ENCODE measurements at places on chromosomes 2 and 18.

DNA sequence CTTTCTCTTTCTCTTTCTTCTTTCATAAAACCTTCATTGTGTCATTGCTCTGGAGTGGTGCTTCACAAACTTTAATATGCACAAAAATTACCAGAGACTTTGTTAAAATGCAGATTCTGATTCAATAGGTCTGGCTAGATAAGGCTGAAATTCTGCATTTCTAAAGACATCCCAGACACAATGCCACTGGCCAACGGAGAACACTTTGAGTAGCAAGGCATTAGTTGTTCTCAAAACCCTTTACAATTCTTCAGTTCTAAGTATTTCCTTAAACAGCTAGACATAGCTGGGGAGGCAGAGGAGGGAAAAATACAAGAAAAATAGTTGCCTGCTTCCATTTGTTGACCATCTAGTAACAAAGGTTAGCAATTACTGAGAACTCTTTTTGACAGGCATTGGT lies 101.8 kb upstream of the PIK3C3 start:
- no peak for DNase-seq

- DNase-seq, result no peak
Observed at GRCh38 chr18:23320709-23321236, 132.3 kb upstream of the RIOK3 start.

DNA sequence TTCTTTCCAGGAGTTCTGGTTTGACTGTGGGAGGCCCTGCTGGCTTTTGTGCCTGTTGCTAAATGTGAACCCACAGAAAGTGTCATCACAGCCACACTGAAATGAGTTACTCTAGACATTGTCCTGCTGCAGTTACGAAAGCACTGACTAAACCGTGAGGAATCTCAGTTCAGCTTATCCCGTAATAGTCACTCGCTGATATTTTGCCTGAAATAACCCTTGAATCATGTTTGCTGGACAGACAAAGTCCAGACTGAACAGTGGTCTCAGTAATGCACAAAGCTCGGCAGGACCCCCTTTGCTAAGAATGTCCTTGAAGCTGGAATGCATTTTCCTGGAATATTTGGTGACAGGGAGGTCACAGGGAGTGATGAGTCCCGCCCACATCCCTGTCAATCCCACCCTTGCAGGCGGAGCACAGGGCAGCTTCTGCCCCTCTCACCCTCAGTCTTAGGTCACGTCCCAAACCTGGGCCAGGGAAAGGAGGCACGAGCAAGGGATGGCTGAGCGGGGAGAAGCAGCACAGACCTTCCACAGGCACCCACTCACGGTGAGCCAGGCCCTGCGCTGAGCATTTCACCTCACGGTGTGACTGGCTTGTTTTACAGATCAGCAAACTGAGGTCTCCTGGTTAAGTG lies 53.4 kb downstream of the ADI1 start:
- no peak for DNase-seq

GRCh38 chr2:168039881-168040280 lies 207.5 kb downstream of the STK39 start:
- DNase-seq, result no peak

DNA sequence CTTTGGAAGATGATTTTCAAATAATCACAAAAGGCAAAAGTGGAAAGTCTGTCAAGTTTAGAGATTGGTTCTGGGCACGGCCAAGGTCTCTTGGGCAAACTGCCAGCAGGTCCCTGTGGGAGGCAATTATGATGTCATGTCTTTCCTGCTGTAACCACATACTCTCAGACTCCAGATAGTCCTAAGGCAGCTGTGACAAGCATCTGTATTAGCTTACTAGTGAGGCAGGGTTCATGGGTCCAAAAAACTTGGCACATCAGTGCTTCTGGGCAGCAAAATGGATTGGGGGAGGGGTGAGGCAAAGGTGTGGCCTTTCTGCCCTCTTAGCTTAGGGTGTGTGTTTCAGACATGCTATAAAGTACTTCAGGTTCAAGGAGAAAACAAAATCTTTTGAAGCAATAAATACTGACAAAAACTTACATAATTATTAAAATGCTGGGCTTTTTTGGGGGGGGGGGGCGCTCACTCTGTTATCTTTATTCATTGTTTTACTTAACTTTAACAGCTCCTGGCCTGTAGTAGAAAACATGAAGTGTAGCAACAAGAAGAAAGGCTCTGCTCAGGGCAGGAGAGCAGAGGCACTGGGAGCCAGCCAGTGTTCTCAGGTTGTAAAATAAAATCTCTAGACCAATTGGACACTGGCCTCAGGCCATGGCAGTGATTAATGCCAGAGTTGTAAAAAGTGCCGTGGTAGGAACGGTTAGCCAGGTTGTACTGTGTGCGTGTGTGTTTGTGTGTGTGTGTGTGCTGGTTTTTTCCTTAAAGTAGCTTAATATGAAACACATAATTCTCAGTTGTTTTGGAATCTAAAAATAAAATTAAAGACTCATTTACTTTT lies 14.3 kb upstream of the TANC1 start:
- DNase-seq, result peak; percentile 11

- no peak for DNase-seq
Observed at GRCh38 chr2:235086481-235087184, 134.8 kb downstream of the SH3BP4 start.

DNA sequence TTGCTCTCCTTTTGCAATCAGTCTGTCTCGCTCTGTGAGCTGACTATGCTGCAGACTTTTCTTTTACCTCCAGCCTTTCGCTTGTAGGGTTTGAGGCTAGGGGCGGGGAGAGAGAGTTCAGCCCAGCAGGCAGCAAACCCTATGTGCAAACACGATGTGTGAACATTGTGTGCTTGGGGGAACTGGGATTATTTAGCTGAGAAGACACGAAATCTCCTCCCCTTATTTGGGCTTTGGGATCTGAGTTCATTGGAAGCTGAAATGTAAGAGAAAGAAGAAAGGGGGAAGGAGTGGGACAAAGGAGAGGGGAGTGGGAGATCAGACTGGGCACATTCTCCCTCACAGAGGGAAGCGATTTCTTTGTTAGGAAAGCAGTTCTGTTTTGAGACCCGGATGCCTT lies 189.6 kb upstream of the TNP1 start:
- DNase-seq, result no peak

- no peak for DNase-seq
Observed at GRCh38 chr2:227819398-227819697, 5.7 kb downstream of the CCL20 start.

GRCh38 chr18:39053571-39053970 lies 1488.0 kb upstream of the CELF4 start:
- no peak for DNase-seq

DNA sequence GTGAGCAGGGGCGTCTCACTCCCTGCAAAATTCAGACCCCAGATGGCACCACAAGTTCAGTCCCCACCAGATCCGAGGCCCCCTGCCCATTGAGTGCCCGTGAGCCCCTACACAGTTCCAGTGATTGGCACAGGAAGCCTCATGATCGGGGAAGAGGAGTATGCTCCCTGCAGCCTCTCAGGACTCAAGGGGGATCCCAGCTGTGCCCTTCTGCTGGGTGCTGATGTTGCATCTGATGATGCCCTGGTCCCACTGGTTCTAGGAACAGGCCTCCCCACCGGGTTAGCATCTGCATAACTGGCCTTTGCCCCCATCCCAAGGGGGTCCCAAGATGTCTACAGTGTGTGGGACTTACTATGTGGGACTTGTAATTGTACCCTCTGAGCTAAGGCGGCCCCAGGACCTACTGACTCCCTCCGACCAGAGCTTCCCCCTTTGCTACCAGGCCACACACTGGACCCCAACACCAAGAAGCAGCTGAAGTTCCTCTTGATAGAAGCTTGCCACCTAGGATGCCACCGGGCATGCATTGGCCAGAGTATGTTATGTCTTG lies 8.6 kb downstream of the ALPG start:
- no peak for DNase-seq

GRCh38 chr2:38192976-38193375 lies 117.0 kb upstream of the CYP1B1 start:
- no peak for DNase-seq

GRCh38 chr2:199911877-199912161 lies 726 bp downstream of the C2orf69 start:
- no peak for DNase-seq

DNA sequence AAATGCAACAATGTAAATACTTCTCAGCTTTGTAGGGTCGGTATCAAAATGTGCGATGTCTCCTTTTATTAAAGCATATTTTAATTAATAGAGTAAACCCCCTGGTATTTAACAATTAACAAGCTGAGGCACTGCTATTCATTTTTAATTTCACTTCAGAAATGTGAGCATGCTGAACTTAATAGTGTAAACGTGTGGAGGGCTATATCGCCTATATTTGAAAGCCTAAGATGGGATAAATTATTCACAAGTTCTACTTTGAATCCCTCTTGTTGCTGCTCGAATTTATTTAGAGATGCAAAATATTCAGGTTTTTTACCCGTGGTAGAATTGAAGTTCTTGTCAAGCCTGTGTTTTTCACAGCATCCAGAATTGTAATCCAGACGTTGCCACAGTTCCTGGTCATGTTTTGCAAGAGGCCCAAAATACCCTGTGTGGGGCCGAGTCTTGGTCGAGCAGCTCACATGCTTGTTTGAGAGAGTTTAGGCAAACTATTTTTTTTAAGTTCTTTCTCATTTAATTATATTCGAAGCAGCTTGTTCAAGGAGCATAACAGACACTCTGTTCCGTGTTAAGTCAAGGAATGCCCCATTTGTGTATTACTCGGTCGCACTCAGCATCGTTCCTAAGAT lies 2.5 kb downstream of the SALL3 start:
- DNase-seq, result no peak

DNA sequence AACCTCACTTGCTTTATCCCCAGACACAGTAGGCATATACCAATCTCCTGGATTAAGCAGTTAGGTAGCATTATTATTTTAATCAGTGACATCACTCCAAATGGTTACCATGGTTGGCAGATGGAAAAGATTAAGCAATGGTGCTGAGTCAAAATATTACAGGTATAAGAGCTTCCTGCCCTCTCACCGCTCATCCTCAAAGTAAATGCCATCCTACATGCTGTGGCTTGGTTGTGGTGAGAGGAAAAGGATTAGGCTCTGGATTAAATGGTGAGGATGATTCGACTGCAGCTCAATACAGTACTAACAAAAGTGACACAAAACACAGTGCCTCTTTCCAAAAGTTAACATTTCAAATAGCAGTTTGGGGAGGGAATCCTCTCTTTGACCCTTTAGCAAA lies 108.9 kb upstream of the ACAA2 start:
- DNase-seq, result no peak

GRCh38 chr2:168314236-168314635 lies 66.8 kb upstream of the STK39 start:
- DNase-seq, result no peak

- no peak for DNase-seq
Observed at GRCh38 chr2:150557020-150557600, 69.6 kb upstream of the RND3 start.

GRCh38 chr2:159941729-159942128 lies 120.7 kb downstream of the PLA2R1 start:
- no peak for DNase-seq

DNA sequence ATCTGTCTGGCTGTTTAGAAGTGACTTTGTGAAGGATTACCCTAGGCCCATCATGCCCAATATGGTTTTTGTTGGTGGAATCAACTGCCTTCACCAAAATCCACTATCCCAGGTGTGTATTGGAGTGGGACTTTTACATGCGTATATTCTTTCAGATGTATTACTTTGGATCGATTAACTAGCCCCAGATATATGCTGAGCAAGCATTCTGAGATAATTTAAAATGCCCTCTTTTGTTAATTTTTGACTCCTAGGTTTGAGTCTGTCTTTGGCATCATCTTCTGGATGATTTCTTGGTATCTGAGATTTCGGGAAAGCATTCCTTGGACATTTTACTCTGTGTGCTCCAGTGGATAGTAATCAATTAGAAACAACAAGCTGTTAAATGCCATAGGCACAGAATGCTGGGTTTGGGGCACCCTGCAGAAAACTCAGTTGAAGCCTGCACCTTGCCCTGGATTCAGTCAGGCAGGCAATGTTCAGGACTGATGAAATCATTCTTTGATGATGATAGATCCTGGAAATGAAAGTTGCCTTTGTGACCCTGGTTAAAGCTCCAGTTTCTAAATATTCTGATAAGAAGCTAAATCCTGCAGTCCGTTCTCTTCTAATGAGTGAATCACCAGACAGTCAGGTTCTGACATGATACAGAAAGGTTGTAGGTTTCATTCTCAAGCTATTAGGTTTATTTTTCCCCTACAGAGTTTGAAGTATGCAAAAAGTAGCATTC lies 1.1 kb downstream of the UGT1A1 start:
- DNase-seq, result no peak

DNA sequence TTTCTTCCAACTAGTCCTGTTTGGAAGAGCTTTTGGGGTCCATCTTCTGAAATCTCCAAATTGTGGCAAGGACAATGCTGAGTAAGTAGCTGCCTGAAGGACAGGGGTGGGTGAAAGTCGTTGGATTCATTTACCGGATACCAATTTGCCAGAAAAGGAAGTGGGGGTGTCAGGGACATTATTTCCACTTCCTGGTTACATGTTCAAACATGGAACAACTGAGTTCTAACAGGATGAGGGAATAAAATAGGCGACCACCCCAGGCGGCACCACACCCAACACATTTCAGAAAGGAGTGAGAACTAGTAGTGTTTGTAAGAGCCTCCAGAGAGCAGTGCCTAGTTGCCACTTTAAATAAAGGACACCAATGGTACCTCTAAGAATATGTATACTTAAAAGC lies 158.6 kb upstream of the SERTAD2 start:
- DNase-seq, result no peak

- DNase-seq, result no peak
Observed at GRCh38 chr2:217033186-217033585, 173.3 kb upstream of the TNP1 start.

DNA sequence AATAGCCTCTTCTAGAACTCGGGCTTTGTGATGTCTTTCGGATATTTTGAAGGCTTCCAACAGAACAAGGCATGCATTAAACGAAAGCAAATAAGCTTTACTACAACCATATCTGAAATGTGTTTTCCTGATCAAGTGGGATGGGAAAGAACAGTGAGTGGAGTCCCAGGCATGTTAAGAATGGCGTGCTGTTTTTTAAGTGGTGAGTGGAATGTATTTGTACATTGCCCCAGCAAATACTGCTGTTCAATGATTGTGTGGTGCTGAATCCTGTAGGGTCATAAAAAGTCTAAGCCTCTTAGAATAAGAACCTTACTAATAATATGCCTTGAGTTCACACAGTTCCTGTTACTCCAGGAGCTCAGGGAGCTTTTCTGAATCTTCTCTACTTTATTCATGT lies 52.5 kb downstream of the POMC start:
- DNase-seq, result no peak

DNA sequence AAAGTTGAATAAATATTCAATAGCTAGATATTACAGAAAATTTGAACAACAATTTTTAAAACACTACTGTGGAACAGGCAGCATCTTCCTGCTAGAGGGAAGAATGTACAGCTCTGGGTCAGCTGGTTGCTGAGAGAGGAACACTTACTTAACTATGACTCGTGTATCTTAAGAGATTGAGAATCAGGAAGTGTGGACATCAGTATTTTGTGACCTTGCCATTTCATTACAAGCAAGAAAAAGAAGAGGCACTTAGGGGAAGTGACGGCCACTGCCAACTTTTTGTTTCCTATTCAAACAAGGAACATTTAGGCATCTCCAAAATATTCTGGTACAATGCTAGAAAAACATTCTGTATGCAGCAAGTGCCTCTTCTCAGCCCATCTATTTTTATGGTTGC lies 45.9 kb downstream of the ITPRID2 start:
- DNase-seq, result no peak
